ENCODE measurements at places on chromosomes 7 and 10. TPM values are rescaled to one million over a fixed set of nuclear protein-coding genes. Genes with fewer than 3 reads are reported as not detected.

Gene FAM131B
- 0.42 TPM for total RNA-seq

Gene CCDC136
- 7.7 TPM for total RNA-seq

Gene GET4
- total RNA-seq: 81.0 TPM

Gene GRM3
- not detected for total RNA-seq

Gene ETV1
- total RNA-seq: 0.55 TPM

Gene MYO3A
- total RNA-seq: not detected

Gene MMS19
- total RNA-seq: 71.2 TPM

GRCh38 chr10:112390125-112390703 is 16.3 kb downstream of the ACSL5 start:
- DNase-seq: no peak

GRCh38 chr7:26487780-26488515 is 196.3 kb downstream of the SNX10 start:
- no peak for DNase-seq

- DNase-seq: no peak
Measured at GRCh38 chr10:10514797-10515196, 502.9 kb upstream of the CELF2 start.

GRCh38 chr7:138023618-138024342 is 21.9 kb upstream of the CREB3L2 start:
- DNase-seq: no peak

- DNase-seq: no peak
Measured at GRCh38 chr7:108415084-108415483, 41.2 kb downstream of the NRCAM start.

DNA sequence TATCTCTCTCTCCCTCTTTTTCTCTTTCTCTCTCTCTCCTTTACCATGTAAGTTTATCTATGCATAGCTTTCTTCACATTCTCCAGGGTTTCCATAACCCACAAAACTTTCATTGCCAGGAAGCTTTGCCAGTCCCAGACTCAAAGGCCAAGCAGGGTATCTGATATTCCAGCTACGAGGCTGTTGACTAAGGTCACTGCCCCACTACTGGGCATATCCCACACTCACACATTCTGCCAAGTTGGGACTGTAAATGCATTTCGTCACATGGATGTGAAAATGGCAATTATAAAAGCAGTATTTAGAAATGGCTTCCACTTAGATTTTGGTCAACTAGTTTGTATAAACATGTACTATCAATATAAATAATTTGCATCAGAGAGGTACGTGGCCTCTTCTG is 43.3 kb upstream of the SEPTIN7 start:
- DNase-seq: no peak

GRCh38 chr7:158958618-158959017 is 102.3 kb downstream of the DYNC2I1 start:
- DNase-seq: no peak
